ENCODE measurements at places on chromosomes 1 and 21.

- DNase-seq, result no peak
These were observed 20.4 kb downstream of the PCNT start for GRCh38 chr21:46344219-46344915.

DNA sequence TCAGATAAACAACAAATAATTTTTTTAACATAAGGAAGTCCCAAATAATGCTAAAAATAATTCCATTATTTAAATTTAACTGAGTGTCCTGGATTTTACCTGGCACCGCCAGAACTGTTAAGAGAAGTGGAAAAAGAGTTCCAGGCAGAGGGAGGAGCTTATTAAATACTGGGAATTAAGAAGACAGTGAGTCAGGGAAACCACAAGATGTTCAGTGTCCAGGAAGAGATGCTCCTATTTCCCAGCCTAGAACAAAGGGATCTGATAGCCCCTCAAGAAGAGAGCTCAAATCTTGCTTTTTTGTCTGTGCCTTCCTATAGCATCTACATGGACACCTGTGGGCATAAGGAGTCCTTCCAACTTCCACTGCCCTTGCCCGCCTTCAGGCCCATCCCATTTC is 85.9 kb downstream of the PGM1 start:
- no peak for DNase-seq

DNA sequence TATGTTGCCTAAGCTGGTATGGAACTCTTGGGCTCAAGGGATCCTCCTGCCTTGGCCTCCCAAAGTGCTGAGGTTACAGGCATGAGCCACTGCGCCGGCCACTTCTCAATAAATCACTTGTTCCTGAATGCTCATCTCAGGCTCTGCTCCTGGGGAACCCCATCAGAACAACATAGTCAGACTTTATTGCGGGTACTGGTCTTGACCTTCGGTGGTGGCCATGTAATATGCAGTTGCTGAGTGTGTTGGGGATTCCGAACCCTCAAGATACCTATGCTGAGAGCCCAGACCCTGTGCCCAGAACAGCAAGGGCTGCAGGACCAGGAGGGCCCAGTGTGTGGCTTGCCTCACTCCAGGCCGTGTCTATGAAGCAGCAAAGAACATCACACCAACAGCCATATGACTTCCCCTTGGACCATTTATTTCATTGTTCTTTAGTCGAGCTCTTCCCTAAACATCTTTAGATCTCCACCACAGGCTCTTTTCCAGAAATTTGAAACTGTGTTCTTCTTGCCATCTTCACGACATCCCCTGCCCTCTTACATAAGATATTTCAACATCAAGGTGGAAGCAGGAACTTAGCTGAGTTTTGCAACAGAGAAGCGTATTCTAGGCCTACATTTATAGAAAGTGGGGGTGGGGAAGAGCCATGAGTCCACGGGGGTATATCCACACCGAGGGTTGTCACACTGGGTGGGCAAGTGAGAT is 12.7 kb upstream of the SDHB start:
- DNase-seq, result no peak

DNA sequence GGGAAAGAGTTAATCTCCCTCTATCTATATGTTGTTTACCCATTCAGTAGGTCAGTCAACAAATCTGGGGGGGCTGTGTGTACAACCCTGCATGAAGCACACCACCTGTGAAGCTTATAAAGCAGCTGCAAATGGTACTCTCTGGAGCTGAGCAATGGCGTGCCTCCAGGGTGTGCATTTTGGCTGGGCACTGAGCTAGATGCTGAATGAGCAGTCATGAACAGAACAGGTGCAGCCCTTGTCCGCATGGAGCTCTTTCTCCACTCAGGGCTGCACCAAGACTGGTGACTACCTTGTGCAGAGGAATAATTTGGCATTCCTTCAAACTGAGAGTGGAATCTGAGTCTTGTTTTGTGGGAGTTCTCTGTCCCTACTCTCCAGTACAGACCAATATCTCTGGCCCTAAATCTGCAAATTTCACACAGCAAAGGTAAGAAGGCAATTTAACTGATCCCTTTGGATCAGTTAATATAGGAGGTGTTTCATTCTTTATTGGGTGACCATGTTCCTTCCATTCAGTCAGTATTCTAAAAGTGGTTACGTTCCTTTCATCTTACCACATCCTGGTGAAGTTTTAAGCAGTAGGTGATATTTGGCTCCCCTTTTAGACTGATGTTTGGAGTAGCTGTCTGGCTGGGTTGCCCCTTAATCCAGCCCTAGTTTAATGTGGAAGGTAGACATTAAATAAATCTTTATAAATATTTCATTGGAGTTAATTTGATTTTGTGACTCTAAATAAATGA is 76.0 kb downstream of the GPR88 start:
- no peak for DNase-seq

GRCh38 chr1:36400825-36401601 is 3.3 kb upstream of the LSM10 start:
- DNase-seq, result peak; percentile 46

DNA sequence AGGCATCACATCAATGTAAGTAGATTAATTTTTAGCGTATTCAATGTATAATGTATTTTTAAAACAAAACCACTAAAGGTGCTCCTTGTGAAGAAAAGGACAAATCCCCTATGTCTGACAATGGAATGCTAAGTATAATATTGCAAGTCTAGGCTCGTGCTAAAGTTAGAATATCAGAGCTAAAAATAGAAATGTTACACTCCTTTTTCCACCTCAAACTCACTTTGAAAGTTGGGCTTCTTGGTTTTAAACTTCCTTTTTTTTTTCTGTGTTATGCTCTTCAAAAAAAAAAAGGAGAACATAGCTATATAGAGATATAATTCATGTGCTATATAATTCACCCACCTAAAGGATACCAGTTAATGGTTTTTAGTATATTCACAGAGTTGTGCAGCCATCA is 3.6 kb upstream of the SERBP1 start:
- DNase-seq, result peak; percentile 29

Data from B cell (primary cell).